ENCODE measurements at places on chromosomes 5 and 9.

GRCh38 chr5:166068547-166069335 lies 2222.7 kb upstream of the WWC1 start:
- H3K36me3 ChIP-seq: no peaks in the 10 kb centered on the region
- no peak for DNase-seq
- no peak overlapping the region for H3K4me3 ChIP-seq

- no peak overlapping the region for H3K27ac ChIP-seq
- H3K4me1 ChIP-seq: no peaks in the 10 kb centered on the region
- H3K27me3 ChIP-seq: no peaks in the 10 kb centered on the region
These were observed 79.0 kb downstream of the ADCY2 start for GRCh38 chr5:7474821-7475403.

- H3K36me3 ChIP-seq: no peaks in the 10 kb centered on the region
- DNase-seq: no peak
- no peak overlapping the region for H3K4me3 ChIP-seq
- no peaks in the 10 kb centered on the region for H3K27me3 ChIP-seq
- no peaks in the 10 kb centered on the region for H3K4me1 ChIP-seq
These were observed 9.0 kb upstream of the ZDHHC21 start for GRCh38 chr9:14702200-14702720.

DNA sequence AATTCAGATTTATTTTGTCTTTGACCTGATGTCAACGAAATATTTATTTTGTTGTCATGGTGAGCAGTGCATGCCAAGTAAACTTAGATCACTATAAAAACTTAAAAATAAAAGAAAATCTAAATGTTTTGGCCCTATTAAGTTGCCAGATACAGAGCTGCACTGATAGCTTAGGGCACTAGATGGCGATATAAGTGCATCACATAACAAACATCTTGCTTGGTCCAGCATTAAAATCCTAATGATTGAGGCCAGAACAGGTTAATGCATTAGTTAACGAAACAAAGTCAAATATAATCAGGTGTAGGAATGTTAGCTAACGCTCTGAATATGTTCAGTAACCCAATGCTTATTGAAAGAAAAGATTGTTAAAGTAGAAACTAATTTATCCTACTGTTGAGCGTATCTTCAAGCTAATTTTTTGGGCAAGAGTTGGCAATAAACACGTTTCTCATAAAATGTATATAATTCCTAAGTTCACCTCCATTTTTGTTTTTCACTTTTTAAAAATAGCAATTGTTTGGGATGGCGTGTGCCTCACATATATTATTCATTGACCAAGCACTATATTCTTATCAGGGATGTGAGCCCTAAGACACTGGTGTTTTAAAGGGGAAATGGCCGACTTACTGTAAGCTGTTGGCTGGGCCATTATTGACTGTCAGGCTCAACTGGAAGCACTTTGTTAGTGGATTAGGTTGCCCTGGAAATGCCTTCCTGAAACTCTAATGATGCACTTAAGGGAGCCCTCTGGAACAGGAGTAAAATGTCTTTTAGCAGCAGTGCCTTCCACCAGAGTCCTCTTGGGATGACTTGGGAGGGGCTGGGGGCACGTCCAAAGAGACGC lies 33.3 kb downstream of the KCTD16 start:
- H3K27ac ChIP-seq: no peak overlapping the region
- no peaks in the 10 kb centered on the region for H3K27me3 ChIP-seq
- no peak overlapping the region for H3K4me3 ChIP-seq
- no peaks in the 10 kb centered on the region for H3K36me3 ChIP-seq

GRCh38 chr9:122380293-122380692 lies 9.5 kb downstream of the PTGS1 start:
- no peaks in the 10 kb centered on the region for H3K27me3 ChIP-seq
- H3K36me3 ChIP-seq: no peaks in the 10 kb centered on the region
- no peak overlapping the region for H3K4me3 ChIP-seq
- H3K4me1 ChIP-seq: peaks cover 7% of the 10 kb centered on the region
- H3K27ac ChIP-seq: no peak overlapping the region

DNA sequence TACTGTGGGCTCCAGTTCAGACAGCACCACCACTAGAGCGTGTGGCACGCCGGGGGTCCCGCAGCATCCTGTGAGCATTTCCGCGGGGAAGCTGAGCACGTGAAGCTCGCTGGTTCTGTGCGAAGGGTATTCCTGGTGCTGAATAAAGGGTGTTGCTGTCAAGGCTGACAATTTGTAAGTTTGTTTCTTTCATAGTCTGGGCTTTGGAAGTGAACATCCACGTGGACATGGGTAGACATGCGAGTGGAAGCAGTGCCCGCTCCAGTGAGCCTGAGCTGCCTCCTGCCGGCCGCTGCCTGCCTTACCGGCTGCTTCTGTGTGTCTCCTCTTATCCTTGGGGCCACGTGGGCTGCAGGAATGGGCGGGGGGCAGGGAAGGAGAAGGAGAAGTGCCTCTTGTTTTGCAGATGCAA lies 14.7 kb downstream of the NDUFS6 start:
- H3K4me3 ChIP-seq: no peak overlapping the region
- H3K27ac ChIP-seq: no peak overlapping the region
- DNase-seq: no peak
- H3K36me3 ChIP-seq: peaks cover 11% of the 10 kb centered on the region

DNA sequence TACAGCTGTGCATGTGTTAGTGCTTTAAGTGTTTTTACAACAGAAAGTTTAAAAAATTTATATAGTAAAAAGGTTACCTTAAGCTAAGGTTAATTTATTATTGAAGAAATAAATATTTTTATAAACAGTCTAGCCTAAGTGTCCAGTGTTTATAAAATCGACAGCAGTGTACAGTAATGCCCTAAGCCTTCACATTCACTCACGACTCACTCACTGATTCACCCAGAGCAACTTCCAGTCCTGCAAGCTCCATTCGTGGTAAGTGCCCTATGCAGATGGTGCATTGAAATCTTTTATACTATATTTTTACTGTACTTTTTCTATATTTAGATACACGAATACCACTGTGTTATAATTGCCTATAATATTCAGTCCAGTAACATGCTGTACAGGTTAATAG lies 159.1 kb downstream of the ROR2 start:
- H3K27ac ChIP-seq: no peak overlapping the region
- H3K27me3 ChIP-seq: no peaks in the 10 kb centered on the region
- DNase-seq: no peak

DNA sequence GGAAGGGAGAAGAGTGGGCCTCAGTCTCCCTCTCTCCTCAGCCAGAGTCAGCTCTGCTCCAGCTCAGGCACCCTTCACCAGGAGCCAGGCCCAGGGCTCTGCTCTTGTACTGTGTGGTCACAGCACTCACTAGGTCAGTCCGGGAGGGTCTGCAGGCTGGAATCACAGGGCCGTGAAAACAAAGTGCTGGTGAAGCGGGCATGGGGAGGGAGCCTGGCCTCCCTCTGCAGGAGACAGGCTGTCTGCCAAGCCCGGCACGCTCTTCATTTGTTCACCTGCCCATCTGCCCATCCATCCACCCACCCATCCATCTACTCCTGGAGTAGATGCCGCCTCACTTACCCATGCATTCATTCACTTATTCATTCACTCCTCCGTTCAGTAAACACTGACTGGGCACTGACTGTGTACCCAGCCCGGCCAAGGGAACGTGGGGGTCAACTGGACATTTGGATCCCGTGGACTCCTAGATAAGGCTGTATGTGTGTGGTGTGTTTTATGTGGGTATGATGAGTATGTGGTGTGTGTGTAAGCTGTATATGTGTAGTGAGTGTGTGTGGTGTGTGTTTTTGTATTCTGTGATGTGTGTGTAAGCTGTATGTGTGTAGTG lies 3.6 kb downstream of the SPAAR start:
- no peak for DNase-seq
- no peak overlapping the region for H3K4me3 ChIP-seq
- no peak overlapping the region for H3K27ac ChIP-seq
- H3K27me3 ChIP-seq: no peaks in the 10 kb centered on the region
- no peaks in the 10 kb centered on the region for H3K36me3 ChIP-seq

All from prostate gland (tissue), 2 donors.